NCI-H1930 (cell line): ENCODE measurements at places on chromosomes 4 and X.

- DNase-seq = no peak
These were observed 4.6 kb upstream of the ANTXR2 start for GRCh38 chr4:80077639-80078038.

- no peak for DNase-seq
These were observed 1.1 kb downstream of the PCYT1B start for GRCh38 chrX:24646006-24646405.

DNA sequence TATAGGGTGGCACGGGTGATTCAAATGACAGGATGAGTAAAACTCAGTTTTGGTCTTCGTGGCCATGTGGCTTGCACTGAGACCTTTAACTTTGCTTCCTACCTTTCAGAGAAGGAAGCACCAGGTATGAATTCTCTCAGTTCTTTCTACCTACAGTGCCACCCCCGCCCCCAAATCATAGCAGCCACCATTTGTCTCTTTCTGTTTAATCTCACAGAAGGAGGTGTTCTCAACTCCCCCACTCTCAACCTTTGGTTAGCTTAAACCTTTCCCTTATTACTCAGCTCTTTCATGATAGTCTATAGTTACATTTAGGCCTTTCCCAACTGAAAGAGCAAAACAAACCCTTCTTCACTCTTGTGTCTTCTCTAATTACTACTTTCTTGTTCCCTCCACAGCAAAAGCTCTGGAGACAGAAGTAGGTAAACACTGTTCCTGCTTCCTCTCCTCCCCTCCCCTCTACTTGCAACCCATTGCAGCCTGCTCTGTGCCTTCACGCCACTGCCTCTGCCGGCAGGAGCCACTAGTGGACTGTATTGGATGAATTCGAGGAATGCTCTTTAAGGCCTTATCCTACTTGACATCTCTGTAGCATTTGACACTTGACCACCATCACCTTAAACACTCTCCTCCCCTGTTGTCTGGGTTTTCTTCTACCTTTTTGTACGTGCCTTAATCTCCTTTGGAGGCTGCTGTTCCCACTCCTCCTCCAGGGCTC is 123.7 kb downstream of the AFF1 start:
- no peak for DNase-seq

- no peak for DNase-seq
These were observed 28.3 kb downstream of the FGFRL1 start for GRCh38 chr4:1039493-1040343.

DNA sequence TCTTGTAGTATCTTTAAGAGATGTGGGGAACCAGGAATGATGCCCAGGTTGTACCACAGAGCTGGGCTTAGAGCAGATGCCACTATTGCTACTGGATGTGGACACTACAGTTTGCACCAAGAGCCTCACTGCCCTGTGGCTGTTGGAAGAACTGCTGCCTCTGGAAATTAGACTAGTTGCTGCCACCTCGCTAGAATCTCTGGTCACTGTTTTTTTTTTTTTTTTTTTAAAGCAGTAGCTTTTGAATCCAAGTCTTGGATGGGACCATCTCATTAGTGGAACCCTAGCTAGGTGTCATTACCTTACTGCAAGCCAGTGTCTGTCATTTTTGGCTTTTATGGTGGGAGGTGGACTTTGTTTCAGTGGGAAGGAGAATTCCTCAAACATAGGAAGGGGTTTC is 105.5 kb downstream of the ARHGAP10 start:
- no peak for DNase-seq

GRCh38 chrX:72477781-72478181 is 94.9 kb downstream of the HDAC8 start:
- no peak for DNase-seq

DNA sequence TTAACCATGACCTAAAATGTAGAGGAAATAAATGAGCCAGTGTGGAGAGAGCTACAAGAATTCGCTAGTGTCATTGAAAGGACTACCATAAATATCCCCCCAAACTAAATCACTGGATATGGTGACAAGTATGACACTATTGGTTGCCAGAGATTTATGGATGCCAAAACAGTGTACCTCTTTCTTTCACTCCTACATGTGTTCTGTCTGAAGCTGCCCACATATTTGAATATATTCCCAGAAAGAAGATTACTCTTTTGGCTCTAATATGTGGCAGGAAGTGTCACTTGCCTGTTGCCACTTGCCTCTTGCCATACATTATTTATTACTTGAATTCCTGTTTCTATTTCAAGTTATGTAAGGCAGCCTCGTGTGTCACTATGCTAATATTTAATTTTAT is 1573.6 kb downstream of the TECRL start:
- no peak for DNase-seq

DNA sequence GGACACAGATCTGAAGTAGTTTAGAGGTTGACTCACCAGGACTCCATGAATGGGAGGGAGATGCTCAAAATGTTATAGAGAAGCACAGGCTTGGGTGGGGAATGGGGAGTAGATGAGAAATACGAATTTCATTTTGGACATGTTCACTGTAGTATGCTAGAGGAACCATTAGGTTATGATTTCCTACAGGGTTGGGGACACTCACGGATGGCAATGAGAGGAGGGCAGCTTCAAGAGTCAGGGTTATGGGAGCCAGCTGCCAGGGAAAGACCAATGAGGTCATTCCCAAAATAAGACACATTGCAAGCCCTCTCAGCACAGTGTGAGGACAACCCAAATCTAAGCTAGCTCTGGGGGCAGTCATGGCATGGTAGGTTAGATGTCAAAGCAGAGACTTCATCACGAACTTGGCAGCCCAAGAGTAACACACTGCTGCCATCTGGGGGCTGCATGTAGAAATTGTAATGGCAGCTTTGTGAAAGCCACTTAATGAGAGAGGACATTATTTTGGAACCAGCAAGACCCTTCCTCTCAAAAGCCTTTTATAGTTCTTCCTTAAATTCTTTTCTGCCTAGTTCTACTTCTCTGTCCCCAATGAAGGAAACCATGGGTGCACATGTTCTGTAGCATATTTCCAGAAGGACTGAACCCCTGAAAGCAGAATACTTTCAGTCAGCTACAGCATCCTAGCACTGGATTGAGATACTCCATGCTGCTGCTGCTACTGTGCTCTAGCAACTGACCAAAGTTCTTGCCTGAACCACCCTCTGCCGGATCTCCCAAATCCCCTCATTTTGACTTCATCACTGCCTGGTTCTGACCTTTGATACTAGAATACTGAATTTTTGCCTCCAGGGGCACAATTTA is 16.2 kb upstream of the ZCCHC12 start:
- peak; percentile 58 for DNase-seq

GRCh38 chr4:58658701-58659100 is 1548.5 kb upstream of the IGFBP7 start:
- no peak for DNase-seq

- DNase-seq = no peak
These were observed 10.4 kb downstream of the OGT start for GRCh38 chrX:71543316-71543715.

DNA sequence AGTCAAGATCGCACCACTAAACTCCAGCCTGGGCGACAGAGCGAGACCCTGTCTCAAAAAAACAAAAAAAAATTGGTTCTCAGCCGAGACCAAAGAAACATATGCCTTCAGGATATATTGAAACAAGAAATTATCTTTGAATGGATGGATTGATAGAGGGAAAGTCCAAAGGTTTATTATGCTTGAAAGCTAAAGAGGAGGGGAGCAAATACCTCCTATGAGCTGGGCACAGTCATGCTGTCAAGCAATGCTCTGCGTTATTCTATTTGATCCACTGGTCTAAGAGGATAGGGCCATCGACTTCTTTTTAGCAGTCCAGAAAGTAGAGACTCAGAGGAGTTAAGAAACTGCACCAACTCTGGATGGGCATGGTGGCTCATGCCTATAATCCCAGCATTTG is 85.9 kb upstream of the SLC34A2 start:
- DNase-seq = no peak

- no peak for DNase-seq
These were observed 32.8 kb upstream of the REST start for GRCh38 chr4:56874923-56875322.

- DNase-seq = no peak
These were observed 2.2 kb upstream of the CLDN2 start for GRCh38 chrX:106917830-106918500.

DNA sequence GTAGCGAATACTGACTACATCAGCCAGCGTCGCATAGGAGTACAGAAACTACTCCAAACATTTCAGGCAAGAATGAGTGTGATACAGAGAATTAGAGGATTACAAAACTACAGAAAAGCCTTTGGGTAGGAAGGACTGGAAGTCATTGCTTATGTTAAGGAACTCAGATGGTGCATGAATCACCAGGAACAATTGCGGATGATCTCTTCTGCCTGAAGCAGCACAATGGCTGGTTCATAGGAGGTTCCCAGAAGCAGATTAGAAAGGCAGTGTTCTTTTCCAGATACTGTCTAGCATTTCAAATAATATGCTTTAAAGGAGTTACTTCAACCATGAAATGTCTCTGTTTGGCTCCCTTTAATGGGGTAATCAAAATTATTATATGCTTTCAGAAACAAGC is 42.5 kb upstream of the MAP9 start:
- DNase-seq = no peak

DNA sequence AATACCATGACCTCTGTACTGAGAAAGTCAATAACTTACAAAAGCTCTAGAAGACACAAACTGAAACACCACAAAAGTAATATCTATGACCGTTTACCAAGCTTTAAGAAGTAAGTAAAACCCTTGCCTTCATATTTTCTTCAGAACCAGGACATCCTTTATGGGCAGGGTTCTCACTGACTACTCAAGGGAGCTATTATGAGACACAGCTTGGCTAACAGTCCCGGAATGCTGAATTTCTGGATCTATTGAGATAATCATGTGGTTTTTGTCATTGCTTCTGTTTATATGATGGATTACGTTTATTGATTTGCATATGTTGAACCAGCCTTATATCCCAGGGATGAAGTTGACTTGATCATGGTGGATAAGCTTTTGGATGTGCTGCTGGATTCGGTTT is 19.9 kb upstream of the CDS1 start:
- no peak for DNase-seq

- no peak for DNase-seq
These were observed at the start of gene GLRB for GRCh38 chr4:157075811-157076577. GLRB (plus strand) TSS chr4:157076150; CDS start chr4:157078025, 1,875 bp downstream.

- DNase-seq = no peak
These were observed 43.2 kb downstream of the AKAP4 start for GRCh38 chrX:50157545-50158135.
